Effector CD4-positive, alpha-beta T cell (primary cell): ENCODE measurements at places on chromosomes 5 and 9.
A peak's percentile ranks its signal among the peaks of the same experiment; 100 is the strongest.

DNA sequence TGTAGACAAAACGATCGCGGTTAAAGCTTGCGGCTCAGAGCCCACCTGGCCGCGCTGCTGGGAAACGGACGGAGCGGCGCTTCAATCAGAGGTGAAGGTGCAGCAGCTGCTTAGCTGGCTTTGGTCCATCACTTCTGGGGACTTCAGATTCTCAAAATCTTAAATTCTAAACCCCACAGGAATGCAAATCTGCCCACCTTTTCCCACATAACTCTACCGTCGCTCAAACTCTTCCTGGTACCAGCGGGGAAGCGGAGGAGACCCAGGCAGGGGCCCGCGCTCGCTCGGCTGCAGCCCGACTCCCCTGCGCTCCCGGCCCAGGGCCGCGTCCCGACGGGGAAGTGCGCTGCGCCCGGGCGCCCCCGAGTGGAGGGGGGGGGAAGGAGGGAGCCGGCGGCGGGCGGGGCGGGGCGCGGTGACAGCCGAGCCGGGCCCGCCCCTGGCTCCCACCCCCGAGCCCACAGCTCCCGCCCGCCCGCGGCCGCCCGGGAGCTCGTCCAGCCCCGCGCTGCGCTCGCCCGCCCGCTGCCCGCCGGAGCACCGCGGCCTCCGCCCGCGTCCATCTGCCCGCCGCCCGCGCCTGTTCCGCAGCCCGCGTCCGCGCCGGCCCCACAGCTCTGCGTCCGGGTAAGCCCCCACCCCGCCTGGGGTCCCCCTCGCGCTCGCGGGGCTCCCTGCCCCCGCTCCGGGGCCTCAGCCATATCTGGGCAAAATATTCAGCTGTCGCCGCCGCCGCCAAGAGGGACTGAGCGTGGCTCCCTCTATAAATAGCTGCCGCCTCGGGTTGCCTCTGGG lies at the start of gene TMOD1:
TSS of gene TMOD1 (plus strand) at position 490 of the 795 bp plus-strand sequence. CDS start 22,523 bp downstream, outside the sequence.
- peak; percentile 8 for DNase-seq

- DNase-seq = no peak
Observed at GRCh38 chr9:109471475-109472393, 26.4 kb downstream of the PTPN3 start.

- DNase-seq = no peak
Observed at GRCh38 chr9:127968700-127969383, 11.9 kb downstream of the EEIG1 start.

DNA sequence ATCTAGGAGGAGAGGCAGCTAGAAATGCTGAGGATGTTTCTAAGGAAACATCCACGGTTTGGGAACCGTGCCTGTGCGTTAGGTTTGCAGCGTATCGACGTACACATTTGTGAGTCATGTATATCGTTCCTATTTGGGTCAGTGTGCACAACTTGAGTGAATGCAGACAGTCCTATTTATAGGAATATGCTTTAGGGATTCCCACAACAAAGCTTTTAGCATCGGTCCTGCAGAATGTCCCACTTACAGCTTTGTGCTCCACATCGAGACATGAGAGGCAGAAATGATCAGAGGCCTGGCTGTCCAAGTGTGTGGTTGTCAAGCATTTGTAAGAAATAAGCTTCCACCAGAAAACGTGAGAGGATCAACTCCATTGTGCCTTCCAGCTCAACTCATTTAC lies 1282.7 kb upstream of the WWC1 start:
- DNase-seq = no peak

- no peak for DNase-seq
Observed at GRCh38 chr9:73179589-73179988, 27.9 kb downstream of the ANXA1 start.

GRCh38 chr9:36128349-36128748 lies 8.2 kb upstream of the GLIPR2 start:
- no peak for DNase-seq

DNA sequence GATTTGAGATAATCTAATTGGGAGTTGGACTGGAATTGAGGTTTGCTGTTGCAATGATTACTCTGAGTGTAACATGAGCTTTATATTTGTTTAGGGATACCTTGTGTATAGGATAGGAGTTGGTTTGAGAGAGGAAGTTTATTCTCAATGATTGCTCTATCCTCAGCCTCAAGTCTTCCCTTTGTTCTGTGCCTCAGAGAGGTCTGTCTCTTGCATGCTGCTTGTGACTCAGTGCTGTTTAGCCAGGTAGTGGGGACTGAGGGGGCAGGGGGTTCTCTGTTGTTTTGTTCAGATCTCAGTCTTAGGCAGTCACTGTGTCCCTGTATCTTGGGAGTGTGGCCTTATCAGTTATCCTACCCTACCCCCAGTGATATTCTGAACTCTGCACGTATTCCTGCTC lies 192.1 kb downstream of the SPATA31D1 start:
- no peak for DNase-seq

GRCh38 chr5:68548959-68549676 lies 333.6 kb downstream of the PIK3R1 start:
- no peak for DNase-seq

GRCh38 chr9:113748135-113748534 lies 128.0 kb upstream of the ZNF618 start:
- DNase-seq = no peak

DNA sequence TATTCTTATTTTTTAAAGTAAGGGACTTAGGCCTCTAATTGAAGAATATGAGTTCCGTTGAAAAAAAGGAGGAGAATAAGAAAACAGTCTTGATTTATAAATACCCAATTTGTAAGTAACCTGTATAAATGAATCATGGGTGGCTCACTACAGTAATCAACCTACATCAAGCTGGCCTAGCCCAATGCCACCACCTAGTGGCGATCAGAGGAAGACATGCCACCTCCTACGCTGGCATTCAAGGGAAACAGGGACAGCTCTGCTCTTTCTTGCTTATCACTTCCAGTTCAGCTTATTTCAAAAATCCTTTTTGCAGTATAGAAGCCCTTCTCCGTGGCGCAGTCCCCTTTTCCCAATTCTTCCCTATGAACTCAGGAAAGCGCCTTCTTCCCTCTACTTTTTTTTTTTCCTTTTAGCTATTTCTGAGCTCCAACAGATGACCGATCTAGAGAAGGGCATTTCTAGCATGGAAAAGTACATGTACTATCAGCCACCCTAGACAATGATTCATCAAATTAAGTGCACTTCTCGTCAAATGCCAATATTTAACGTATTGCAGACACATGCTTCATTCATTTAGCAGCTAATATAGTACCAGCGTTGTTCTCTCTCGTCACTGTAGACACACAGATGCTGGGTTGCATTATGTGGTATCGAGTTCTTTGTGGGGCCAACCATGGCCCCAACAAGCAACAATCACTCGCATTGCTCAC lies 28.3 kb downstream of the PTPN3 start:
- peak; percentile 24 for DNase-seq

DNA sequence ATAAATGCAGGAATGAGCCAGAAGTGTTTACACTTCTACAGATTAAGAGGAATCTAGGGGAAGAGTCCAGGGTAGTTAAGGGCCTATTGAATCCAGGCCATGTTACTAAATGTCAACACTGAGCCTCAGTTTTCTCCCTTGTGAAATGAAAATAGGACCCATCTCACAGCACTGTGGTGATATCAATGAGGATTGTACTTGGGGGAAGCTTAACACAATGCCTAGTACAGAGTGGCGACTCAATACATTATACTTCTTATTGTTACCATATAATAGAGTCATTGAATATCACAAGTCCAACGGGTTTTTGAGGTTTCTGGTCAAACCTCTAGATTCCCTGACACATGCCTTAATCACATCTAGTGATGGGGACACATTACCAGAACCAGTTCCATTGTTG lies 4.6 kb downstream of the TRUB2 start:
- no peak for DNase-seq

DNA sequence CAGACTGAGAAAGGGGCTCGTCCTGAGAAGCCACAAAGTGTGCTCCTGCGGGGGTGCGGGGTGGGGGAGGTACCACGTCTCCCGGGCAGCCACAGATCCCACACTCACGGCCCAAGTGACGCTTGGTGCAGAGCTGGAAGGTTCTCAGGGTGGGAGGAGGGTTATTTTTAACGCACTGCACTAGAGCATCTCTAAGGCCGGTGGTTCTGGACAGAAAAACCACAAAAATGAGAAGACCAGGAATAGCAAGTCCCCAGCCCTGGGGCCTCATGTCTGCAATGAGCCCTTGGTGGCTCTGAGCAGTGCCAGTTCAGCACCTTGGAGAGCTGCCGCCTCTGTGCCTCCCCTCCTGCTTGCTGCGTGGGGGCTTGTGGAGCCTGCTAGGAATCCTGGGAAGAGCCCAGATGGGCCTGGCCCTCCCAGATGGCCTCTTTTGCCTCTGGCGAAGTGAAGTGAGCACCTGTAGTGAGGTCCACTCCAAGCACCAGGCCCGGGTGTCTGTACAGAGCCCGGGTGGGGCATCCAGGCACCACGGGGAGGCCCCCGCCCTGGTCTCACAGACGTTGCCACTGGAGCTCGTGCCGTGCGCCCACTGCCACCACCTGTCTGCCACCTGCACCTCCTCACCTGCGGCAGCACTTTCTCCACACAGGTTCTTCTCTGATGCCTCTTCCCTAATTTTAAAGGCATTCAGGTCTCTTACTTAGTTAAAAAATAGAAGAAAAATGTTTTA lies 48.9 kb upstream of the CACNA1B start:
- DNase-seq = no peak

GRCh38 chr5:122937914-122938313 lies 92.5 kb downstream of the SNX24 start:
- DNase-seq = no peak

DNA sequence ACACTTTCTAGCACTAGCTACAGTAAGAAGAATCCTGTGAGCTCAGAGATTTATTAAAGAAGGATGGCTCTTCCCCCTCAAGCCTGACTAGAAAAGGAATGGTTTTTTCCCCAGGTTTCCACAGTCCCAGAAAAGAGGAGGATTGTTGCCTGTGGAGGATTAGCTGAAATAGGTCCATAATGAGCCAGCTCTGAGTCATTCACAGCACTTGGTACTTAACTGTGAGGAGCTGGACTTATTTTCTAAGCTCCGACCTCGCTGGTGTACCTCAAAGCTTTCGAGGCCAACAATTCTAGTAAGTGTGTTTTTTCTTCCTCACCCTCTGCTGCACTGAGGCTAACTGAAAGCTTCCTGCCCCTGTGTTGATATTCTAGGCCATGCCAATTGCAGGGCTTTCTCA lies 222.5 kb upstream of the IL12B start:
- no peak for DNase-seq

GRCh38 chr9:99286536-99286935 lies 64.5 kb downstream of the SEC61B start:
- DNase-seq = no peak

DNA sequence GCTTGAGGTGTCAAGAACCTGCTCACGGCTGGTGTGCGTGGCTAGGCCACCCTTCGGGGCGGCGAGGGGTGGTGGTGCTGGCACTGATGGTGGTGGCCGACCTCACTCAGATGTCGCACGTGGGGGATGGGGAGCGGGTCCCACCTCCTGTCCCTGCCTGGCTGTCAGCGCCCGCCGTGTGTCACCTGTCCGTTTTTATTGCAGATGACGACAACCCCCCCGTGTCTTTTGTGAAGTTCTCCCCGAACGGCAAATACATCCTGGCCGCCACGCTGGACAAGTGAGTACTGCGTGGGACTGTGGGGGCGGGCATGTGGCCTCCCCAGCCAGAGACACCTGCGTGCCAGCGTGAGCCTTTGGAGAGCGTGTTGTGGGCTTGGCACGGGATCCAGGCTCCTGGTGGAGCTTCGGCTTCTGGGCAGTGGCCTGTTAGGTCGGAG lies 10.1 kb downstream of the RNU6ATAC start:
- DNase-seq = no peak

DNA sequence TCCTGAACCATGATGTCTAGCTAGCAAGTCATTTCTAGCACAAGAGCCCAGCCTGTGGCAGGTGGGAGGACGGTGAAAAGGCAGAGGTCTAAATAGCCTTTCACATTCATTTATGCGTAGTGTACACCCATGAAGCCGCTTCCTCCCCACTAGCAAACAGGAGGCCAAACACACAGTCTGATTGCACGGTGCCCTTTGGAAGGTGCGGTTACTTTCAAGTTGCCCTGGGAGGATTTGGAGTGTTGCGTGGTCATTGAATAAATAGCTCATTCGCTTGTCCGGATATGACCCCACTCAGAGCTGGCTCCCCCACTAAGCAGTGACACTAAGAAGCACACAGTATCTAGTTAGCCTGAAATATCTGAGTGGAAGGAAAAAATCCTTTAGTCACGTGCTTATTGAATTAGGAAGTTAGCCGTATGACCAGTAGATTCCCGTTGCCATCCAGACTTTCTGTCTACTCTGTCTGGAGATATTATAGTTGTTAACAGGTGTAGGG lies 664 bp upstream of the ARSB start:
- DNase-seq = peak; percentile 6

GRCh38 chr9:121863955-121864354 lies 212.5 kb downstream of the DAB2IP start:
- no peak for DNase-seq

DNA sequence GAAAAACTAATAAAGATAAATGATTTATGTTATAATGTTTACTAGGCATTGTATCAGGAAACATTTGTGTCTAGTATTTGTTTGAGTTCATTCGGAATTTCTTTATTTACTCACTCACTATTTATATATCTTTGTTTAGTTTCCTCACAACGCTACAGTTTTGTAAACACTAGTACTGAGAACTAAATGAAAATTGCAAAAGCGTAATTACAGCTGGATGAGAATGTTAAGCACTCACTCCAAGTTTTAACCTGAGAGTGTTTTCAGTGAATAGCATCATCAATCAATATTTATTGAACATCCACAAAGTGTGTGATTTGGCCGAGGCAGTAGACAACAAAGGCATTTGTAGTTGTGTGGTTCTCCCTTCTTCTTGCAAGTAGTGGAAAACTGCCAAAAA lies 969.6 kb upstream of the DMAC1 start:
- DNase-seq = no peak

DNA sequence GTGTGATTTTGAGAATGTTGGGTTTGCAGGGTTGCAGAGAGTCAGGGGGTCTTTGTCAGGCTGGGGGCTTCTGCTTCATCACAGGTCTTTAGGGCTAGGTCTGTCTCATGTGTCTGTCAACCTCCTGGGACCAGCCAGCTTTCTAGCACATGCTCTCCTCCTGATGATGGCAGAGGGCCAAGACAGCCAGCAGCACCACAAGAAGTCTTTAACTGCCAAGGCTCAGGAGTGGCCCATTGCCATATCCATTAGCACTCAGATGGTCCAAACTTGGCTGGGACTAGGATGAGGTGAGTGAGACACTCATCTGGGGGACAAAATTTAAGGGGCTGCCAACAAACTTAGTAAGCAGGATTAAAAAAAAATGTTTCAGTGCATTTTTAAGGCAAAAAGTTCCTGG lies 384.2 kb upstream of the CDH10 start:
- no peak for DNase-seq

DNA sequence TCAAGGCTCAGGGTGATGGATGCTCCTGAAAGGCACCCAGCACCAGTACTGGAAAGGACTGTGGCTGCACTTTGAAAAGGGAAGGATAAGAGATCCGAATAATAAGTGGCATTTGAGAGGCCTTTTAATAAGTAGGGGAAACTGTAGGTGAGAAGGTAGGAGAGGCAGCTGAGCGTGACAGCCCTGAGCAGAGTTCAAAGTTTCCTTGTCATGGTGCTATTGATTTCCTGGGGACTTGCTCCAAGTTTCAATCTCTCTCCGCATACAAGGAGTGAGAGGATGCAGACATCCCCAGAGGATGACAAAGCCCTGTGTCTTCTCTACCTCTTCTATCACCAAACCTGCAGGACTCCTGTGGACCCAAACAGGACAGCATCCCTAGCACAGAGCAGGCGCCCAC lies 354.5 kb downstream of the SPOCK1 start:
- DNase-seq = no peak
